ENCODE measurements at places on chromosomes 11 and 22. TPM values are rescaled to one million over a fixed set of nuclear protein-coding genes. Genes with fewer than 3 reads are reported as not detected.
A peak's percentile ranks its signal among the peaks of the same experiment; 100 is the strongest.

- H3K36me3 ChIP-seq: no peaks in the 10 kb centered on the region
- no peak for DNase-seq
- H3K27ac ChIP-seq: no peak overlapping the region
- H3K27me3 ChIP-seq: peaks cover 3% of the 10 kb centered on the region
- H3K4me1 ChIP-seq: no peaks in the 10 kb centered on the region
Observed at GRCh38 chr22:26245001-26245400, 75.7 kb downstream of the SEZ6L start.

DNA sequence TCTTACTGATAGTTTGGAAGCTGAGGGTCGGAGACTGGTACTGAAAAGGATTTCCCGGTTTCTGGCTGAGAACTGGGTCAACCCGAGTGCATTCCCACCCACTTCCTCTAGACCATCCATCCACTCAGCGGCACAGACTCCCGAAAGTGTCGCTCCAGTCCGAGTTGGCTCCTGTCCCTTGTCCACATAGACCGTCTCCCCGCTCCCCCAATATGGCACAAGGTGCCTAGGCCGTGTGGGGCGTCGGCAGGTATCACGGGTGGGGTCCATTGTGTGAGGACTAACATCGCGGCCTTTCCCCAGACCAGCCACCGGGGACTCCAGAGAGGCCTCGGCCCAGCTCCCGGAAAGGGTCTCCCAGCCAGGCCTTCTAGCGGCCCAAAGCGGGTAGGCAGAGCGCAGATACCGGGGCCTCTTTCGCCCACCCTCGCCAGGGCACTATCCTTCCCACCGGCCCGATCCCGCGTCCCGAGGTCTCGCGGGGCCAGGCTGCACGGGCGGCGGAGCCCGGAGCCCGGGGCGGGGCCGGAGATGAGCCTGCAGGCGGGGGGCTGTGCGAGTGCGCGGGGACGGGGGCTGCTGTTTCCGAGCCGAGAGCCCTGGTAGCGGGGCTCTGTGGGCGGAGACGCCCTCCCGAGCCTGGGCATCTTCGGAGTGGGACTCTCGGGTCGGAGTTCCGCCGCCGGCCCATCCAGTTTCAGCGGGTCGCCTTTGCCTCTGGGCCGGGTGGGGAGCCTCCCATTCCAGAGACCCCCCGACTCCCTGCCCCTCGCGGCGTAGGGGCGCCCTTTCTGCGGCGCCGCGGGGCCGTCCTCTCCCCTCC is 21.1 kb downstream of the SERPINH1 start:
- no peaks in the 10 kb centered on the region for H3K27me3 ChIP-seq
- peak; percentile 71 for DNase-seq
- peak overlapping the region; percentile 81 for H3K4me3 ChIP-seq
- no peaks in the 10 kb centered on the region for H3K36me3 ChIP-seq
- H3K4me1 ChIP-seq: peaks cover 28% of the 10 kb centered on the region
- peak overlapping the region; percentile 83 for H3K27ac ChIP-seq

DNA sequence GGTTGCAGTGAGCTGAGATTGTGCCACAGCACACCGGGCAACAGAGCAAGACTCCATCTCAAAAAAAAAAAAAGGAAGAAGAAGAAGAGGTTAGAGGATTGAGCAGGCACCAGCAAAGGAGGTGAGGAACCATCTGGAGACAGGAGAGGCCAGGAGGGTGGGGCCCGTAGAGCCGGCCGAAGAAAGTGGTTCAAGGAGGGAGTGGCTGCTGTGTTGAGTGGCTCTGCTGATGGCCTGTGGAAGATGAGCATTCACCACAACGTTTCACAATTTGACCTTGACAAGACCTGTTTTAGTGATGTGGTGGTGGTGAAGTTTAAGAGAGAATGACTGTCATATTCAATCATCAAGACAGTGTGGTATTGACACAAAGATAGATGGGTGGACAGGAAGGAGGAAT is 6.8 kb upstream of the CTSD start:
- no peak overlapping the region for H3K27ac ChIP-seq
- H3K27me3 ChIP-seq: peaks cover 14% of the 10 kb centered on the region
- H3K4me3 ChIP-seq: no peak overlapping the region
- no peaks in the 10 kb centered on the region for H3K36me3 ChIP-seq

- no peak for DNase-seq
- no peaks in the 10 kb centered on the region for H3K36me3 ChIP-seq
- no peak overlapping the region for H3K4me3 ChIP-seq
- no peaks in the 10 kb centered on the region for H3K27me3 ChIP-seq
- no peak overlapping the region for H3K27ac ChIP-seq
- H3K4me1 ChIP-seq: no peaks in the 10 kb centered on the region
Observed at GRCh38 chr11:36074941-36075431, 131.1 kb downstream of the LDLRAD3 start.

- peaks cover 2% of the 10 kb centered on the region for H3K27me3 ChIP-seq
- no peaks in the 10 kb centered on the region for H3K36me3 ChIP-seq
- H3K4me3 ChIP-seq: no peak overlapping the region
- no peak for DNase-seq
Observed at GRCh38 chr11:112558691-112559090, 298.0 kb upstream of the PLET1 start.

- H3K36me3 ChIP-seq: no peaks in the 10 kb centered on the region
- no peak overlapping the region for H3K4me3 ChIP-seq
- peaks cover 5% of the 10 kb centered on the region for H3K27me3 ChIP-seq
- no peaks in the 10 kb centered on the region for H3K4me1 ChIP-seq
Observed at GRCh38 chr22:48340191-48340590, 1487.5 kb downstream of the BRD1 start.

GRCh38 chr22:37771702-37772427 is 35.9 kb upstream of the GCAT start:
- H3K27me3 ChIP-seq: no peaks in the 10 kb centered on the region
- H3K4me3 ChIP-seq: no peak overlapping the region
- no peaks in the 10 kb centered on the region for H3K4me1 ChIP-seq

Gene SCGB2A2
- total RNA-seq: not detected

Gene OSM
- 135 TPM for total RNA-seq
